H4 (cell line): ENCODE measurements at places on chromosomes 4 and X. TPM values are rescaled to one million over a fixed set of nuclear protein-coding genes. Genes with fewer than 3 reads are reported as not detected.

Gene PPBP
- total RNA-seq = not detected in 2 replicates

Gene PDK3
- 20.5 and 27.9 TPM in 2 replicates for total RNA-seq

Gene GLOD5
- total RNA-seq = not detected in 2 replicates

Gene UGT2B10
- total RNA-seq = not detected in 2 replicates

Gene SHROOM4
- total RNA-seq = 0.08 and 0.19 TPM in 2 replicates

Gene CMC4
- 20.4 and 29.7 TPM in 2 replicates for total RNA-seq

Gene PAK3
- 0.56 and 0.68 TPM in 2 replicates for total RNA-seq

Gene EDNRA
- total RNA-seq = not detected in 2 replicates

Gene ARX
- total RNA-seq = not detected in 2 replicates

Gene SPANXA2
- total RNA-seq = 160 and 223 TPM in 2 replicates

Gene ADAMTS3
- 6.4 and 7.6 TPM in 2 replicates for total RNA-seq

Gene VSIG1
- 0.02 TPM in 1 of 2 replicates, not detected in the other for total RNA-seq

Gene OTC
- total RNA-seq = not detected in 2 replicates

Gene SLC10A6
- 0.27 TPM in 1 of 2 replicates, not detected in the other for total RNA-seq

Gene SLC9B1
- not detected in 2 replicates for total RNA-seq

Gene POU4F2
- total RNA-seq = not detected in 2 replicates

Gene CABS1
- not detected in 2 replicates for total RNA-seq

Gene ZNF157
- not detected in 2 replicates for total RNA-seq

Gene AFP
- 7.3 and 11.0 TPM in 2 replicates for total RNA-seq

Gene AMTN
- total RNA-seq = 142 and 146 TPM in 2 replicates

Gene TKTL2
- total RNA-seq = not detected in 2 replicates
